ENCODE measurements at places on chromosomes 1 and 21.

GRCh38 chr1:245001252-245001651 is 136.9 kb upstream of the HNRNPU start:
- no peak for DNase-seq

DNA sequence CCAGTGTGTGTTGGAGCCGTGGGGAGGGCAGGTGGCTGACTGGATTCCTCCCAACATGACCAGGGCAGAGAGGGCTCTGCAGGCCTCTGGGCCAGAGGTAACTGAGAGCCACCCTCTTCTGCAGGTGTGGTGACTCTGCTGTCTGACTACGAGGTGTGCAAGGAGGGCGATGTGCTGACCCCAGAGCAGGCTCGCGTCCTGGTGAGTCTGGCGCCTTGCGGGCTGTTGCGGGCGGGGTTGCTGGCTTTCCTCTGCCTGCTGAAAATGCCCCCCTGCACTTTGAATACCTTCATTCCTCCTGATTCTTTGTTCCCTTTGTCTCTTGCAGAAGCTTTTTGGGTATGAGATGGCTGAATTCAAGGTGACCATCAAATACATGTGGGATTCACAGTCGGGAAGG is 6.7 kb downstream of the MRTO4 start:
- no peak for DNase-seq

- DNase-seq: no peak
These were observed 277.1 kb downstream of the AJAP1 start for GRCh38 chr1:4931486-4931885.

DNA sequence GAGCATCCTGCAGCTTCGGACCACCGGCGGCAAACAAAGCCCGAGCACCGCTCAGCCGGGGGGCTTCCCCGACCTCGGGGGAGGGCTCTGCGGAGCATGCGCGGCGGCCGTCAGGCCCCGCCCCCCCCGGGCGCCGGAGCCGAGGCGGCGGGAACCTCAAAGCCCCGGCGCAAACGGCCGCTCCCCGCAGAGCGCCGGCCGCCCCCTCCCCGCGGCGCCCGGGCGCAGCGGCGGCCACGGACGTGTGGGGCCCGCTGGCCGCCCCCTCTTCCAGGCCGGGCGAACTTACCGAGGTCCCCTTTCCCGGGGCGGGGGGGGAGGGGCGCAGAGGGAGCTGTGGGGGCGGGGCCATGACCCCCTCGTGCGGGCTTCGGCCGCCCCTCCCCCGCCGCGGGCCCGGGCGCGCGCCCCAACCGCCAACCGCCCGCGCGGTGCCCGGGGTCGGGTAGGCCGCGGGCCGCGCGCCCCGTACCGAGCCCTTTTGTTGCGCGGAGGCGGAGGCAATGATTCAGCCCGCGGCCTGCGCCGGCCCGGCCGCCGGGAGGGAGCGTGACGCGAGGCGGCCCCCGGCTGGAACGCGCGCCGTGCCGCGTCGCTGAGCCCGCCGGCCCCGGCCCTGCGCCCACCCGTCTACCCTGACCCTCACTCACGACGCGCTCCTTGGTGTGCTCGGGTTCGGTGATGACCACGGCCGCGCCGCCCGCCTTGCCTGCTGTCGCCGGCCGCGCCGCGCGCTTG is 1.7 kb downstream of the RCC2 start:
- DNase-seq: peak; percentile 74

- no peak for DNase-seq
These were observed 39.8 kb upstream of the NFIA start for GRCh38 chr1:61042466-61043009.

DNA sequence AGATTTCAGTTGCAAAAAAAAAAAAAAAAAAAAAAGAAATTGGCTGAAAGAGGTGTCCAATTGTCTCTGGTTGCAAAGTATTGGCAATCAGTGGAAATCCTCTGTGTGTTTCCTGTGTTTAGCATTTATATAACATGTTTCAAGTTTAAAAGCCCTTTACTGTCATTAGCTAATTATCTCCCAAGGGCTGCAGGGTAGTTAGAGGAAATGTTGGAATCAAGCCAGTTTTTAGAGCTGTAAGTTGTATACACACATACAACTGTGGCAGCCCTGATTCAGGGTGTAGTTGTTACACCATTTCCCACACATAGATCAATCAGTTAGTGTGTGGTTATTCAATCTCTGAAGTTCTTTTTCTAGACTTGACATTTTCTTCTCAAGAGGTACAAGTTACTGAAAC is 8.9 kb upstream of the ZNF326 start:
- no peak for DNase-seq

- no peak for DNase-seq
These were observed 32.8 kb downstream of the PTAFR start for GRCh38 chr1:28143496-28144202.

DNA sequence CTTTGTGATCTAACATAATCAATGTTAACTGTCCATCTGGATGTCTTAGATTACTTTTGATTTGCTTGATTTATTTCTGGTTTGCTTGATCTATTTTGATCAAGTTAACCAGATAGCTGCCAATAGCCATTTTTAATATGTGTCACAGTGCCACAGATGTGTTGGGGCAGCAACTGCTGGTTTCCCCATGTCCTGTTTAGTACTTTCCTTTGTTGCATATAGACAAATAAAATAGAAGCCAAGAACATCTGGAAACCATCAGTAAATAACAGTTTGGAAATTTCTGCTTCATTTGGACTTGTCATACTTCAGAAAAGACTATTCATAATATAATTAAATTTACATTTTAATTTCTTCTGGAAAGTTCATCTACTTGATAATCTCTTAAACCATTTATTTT is 145.6 kb upstream of the C21orf91 start:
- no peak for DNase-seq

- peak; percentile 82 for DNase-seq
These were observed 33.3 kb upstream of the PGBD5 start for GRCh38 chr1:230459465-230459864.

- no peak for DNase-seq
These were observed 829 bp downstream of the PEA15 start for GRCh38 chr1:160206036-160206389.

DNA sequence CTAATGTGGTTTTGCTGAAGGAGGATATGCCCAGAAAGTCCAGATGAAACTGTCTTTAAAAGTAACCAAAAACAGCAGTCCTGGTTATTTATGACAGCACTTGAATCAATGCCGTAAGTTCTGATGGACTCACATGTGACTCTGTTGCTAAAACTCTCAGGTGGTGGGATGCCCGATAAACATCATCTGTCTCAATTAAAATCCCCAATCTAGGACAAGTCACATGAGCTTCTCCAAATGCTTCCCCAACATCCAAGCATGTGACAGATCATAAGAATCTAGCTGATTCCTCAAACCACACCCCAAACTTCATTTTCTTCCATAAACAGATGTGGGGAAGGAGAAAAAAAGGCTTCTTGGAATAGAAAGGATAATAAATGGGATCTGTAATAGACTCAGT is 786 bp upstream of the CTSK start:
- DNase-seq: no peak

GRCh38 chr1:172450524-172450885 is 6.6 kb upstream of the PIGC start:
- no peak for DNase-seq

GRCh38 chr1:145977486-145978470 is 13.3 kb downstream of the POLR3GL start:
- DNase-seq: peak; percentile 89

GRCh38 chr1:206457408-206458120 is 12.7 kb upstream of the IKBKE start:
- DNase-seq: no peak

DNA sequence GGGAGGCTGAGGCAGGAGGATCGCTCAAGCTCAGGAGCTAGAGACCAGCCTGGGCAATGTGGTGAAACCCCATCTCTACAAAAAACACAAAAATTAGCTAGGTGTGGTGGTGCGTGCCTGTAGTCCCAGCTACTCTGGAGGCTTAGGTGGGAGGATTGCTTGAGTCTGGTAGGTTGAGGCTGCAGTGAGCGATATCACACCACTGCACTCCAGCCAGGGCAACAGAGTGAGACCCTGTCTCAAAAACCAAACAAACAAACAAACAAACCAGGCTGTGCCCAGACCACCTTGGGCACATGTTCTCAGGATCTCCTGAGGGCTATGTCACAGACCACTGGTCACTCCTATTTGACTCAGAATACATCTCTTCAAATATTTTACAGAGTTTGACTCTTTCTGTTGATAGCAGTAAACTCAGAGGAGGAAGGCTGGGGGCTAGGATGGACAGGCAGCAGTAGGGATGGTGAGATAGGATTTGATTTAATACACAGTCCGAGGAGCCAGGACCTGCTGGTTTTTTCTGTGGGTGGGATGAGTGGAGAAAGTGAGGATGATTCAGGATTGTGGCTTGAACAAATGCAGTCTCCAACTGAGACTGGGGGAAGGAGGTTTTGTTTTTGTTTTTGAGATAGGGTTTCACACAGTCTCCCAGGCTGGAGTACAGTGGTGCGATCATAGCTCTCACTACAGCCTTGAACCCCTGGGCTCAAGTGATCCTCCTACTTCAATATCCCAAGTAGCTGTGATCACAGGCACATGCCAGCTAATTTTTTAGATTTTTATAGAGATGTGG is 46.5 kb downstream of the OLFML3 start:
- no peak for DNase-seq

DNA sequence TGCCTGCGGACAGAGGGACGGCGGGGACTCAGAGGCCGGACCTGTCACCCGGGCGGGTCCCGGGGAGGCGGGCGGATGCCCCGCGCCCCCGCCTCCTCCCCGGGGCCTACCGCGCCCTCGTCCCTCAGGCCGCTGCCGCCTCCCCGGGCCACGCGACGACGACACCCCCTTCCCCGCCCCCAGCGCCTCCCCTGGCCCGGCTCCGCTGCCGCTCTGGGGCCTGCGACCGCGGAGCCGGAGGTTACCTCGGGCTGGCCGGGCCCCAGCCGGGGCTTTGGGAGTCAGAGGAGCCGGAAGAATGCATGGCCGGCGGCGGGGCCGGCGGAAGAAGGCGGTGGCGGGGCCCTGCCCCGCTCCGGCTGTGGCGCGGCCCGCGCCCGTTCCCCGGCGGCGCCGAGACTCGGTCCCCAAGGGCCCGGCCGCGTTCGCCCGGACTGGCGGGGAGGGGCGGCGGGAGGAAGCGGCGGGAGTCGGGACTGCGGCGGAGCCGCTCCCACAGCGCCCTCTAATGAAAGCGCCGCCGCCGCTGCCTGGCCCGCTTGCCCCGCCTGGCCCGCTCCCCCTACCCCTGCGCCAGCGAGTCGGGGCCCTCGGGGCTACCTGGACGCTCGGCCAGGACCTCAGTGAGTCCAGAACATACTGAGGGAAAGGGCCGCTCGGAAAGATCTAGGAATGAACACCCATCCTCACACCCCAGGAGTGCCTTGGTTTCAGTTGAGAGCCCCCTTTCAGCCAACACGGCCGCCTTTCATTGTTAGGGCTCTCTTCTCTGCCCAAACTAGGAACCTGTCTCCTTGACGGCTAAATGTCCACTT is at the start of gene LPGAT1:
TSS of gene LPGAT1 (minus strand) at position 436 of the 815 bp plus-strand sequence. CDS start 1,467 bp downstream, outside the sequence.
- peak; percentile 80 for DNase-seq

GRCh38 chr1:5684791-5685190 is 307.4 kb downstream of the NPHP4 start:
- no peak for DNase-seq

- DNase-seq: no peak
These were observed 74.0 kb downstream of the LPGAT1 start for GRCh38 chr1:211756471-211757020.

- no peak for DNase-seq
These were observed 25.9 kb downstream of the CITED4 start for GRCh38 chr1:40836283-40836682.

GRCh38 chr1:69498711-69499110 is 69.0 kb upstream of the LRRC7 start:
- no peak for DNase-seq

Measured in RPMI8226 (cell line).